ENCODE measurements at places on chromosomes 3 and 15.

DNA sequence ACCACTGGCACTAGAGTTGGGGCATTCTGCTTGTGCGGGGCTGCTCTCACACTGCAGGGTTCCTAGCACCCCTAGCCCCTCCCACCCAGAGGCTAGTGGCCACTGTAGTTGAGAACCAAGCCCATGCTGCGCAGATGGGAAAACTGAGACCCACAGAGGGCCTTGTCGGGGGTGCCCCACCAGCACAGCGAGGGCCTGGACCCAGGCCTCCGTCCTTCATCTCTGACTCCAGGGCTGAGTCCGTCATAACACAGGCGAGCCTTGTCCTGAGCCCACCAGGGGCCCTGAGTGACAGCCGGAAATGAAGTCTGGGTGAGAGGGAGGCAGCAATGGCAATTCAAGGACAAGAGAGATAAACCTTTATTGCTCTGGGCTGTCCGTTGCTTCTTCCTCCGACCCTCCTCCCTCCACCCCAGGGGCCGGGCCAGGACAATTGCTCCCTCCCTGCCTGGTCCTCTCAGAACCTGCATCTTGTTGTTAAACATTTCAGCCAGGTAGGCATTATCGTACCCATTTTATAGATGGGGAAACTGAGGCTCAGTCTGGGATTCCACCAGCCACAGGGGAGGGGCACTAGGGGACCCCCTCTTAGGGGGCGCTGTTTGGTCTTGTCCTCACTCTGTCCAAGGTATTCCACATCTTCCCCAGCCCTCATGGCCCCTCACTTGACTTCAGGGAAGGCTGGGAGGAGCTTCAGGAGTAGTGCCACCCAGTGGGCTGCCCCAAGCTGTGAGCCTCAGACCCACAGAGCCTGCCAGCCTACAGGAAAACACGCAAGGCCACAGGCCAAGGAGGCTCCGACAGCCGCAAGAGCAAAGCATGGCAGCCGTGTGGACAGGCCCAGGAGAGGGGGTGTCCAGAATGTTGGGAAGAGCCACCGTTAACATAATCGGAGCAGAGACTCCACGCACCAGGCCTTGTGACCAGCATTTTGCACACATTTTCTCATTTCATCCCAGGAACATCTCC is 4.4 kb upstream of the GRIP2 start:
- DNase-seq = no peak

- DNase-seq = peak; percentile 51
These were observed 14.1 kb upstream of the CXCR6 start for GRCh38 chr3:45929042-45929679.

GRCh38 chr15:55270291-55270690 is 19.3 kb downstream of the RAB27A start:
- no peak for DNase-seq

- no peak for DNase-seq
These were observed 63.7 kb upstream of the SMAD6 start for GRCh38 chr15:66638377-66638776.

DNA sequence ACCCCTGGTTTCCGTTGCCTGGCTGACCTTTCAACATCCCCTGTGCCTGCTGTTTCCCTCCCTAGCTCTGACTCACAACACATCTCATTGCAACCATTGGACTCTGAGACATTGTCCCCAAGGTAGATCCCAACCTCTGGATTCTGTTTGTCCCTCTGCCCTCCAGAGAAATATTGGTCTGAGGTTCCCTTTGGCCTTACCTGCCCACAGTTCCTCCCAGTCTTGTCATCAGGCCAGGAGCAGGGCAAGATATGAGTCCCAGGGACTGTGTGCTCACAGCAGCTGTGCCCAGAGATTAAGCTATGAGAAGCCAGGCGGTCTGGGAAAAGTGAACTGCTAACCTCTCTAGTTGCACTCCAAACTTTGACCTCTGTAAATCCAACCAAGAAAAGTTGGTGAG is 168.2 kb upstream of the NR2F2 start:
- DNase-seq = no peak

- DNase-seq = no peak
These were observed 286.4 kb upstream of the LYSMD4 start for GRCh38 chr15:100019601-100020000.

- no peak for DNase-seq
These were observed 2.2 kb upstream of the ITIH1 start for GRCh38 chr3:52774901-52775864.

DNA sequence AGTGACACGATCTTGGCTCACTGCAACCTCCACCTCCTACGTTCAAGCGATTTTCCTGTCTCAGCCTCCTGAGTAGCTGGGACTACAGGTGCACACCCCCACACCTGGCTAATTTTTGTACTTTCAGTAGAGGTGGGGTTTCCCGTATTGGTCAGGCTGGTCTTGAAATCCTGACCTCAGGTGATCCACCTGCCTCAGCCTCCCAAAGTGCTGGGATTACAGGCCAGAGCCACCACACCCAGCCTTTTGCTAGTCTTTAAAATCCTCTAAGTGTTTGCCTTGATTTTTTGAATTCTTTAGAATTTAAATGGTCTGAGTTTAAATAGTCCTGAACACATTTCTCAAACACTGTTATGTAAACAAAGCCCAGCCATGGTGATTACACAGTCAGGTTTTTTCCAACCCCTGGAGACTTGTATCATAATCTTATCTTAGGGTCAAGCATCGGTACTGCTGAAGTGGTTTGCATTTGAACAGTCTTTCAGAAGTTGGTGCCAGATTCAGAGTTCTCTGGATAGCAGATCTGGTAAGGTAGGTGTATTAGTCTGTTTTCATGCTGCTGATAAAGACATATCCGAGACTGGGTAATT is 28.2 kb upstream of the PIAS1 start:
- DNase-seq = no peak

DNA sequence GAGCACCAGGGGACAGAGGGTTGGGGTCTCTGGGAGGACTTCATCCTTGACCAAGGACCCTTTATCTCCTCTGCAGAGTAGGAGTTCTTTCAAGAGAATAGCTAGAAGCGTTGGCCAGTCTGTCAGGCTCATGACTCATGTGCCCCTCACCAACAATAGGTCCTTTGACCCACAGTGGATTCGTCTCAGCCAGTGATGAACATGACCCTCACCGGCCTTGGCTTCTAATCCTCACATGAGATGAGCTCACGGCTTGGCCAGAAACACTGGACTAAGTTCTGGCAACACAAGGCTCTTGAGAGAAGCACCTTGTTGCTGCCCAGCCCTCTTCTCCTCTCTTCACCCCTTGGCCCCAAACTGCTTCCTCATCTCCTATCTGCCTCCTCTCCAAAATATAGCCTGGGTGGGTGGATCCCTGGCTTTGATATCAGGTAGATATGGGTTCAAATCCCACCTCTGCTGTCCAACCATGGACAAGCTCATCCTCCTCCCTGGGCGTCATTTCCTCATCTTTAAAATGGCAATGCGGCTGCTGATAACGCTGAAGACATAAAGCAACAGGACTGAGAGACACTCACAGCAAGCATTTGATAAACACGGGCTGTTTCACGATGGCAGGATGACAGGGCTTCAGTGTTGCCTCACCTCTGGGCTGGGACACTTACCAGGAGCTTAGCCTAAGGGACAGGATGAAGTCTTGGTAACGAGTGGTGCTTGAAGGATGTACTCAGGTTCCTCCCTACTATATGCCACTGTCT is 446.7 kb upstream of the PROK2 start:
- no peak for DNase-seq

DNA sequence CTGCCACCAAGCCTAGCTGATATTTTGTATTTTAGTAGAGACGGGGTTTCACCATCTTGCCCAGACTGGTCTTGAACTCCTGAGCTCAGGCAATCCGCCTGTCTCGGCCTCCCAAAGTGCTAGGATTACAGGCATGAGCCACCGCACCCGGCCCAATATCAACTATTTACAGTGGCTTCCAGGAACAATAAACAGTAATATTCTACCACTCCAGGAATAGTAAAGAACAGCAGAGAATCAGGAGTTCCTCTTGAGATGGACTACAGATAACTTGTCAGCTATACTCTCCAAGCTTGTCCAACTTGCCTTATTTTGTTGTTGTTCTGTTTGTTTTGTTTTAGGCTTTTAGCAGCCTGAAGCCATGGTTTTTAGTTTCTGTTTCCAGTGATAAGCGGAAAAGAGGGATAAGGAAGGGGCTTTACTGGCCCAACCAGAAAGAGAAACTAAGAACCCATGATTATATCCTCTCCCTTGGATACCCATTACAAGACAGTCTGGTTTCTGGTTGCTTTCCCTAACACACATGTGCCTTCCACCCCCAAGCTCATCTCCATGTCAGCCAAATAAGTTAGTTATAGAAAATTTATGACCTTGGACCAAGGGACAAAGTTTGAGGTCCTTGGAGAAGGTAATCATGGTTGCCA is 36.7 kb downstream of the ARHGEF3 start:
- DNase-seq = no peak

- no peak for DNase-seq
These were observed 16.3 kb downstream of the FAN1 start for GRCh38 chr15:30919877-30920550.

DNA sequence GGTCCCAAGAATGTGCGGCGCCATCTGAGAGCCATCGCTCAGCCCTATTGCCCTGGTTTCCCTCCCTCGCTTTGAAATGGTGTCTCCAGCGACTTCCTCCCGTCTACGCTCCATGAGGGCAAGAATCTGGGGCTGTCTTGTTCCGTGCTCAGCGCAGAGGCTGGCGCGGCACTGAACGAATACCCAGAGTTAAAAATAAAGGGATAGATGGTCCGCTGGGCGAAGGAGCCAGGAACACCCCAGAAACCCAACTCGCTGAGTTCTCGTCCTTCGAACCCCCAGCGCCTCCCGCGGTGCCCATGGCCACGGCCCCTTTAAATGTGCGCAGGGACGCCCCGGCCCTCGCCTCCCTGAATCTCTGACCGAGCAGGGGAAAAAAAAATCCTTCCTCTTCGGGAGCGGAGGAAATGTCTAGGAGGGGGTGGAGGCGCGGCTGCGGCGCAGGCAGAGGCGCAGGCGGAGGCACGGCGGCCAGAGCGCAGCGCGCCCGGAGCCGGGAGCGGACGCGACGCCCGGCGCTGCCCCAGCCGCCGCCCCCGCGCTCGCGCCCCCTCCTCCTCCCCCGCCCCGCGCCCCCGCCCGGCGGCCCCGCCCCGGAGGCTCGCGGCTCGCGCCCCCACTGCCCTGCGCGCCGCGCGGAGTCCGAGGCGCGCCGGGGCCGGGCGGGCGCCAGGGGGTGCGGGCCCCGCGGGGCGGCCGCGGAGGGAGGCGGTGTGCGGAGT is 8.5 kb upstream of the FGD5 start:
- DNase-seq = no peak

GRCh38 chr3:34777386-34777785 is 861.9 kb upstream of the ARPP21 start:
- no peak for DNase-seq

Measured in GM06990 (cell line).